ENCODE measurements at places on chromosomes 5 and 9.

DNA sequence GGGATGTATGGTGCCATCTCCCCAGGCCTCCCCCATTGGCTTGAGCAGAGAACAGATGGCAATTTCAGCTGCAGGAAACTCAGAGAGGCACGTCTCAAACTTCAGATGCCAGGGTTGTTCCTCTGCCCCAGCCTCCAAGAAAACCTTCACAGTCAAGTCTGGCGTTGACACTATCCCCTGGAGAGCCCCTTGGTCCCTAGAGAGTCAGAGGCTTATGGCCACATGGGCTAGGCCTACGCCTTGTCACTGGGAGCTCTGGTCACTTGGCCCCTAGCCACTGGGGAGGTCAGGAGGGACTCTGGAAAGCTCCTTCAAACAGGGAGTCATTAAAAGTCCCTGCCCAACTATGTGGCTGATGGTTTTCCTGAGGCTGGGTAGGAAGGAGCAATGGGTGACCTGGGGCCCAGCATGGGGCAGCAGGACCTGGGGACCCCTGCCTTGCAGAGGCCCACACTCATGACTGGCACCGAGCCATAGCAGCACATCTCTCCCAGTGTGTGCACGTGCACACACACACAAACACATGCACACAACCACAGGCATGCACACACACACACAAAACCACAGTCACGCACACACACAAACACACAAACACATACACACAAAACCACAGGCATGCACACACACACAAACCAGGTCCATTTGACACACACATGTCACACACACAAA lies 144.2 kb downstream of the GADD45G start:
- no peak for DNase-seq

GRCh38 chr5:170603578-170604565 lies 100.1 kb downstream of the KCNIP1 start:
- DNase-seq: no peak

GRCh38 chr5:130237721-130238120 lies 333.5 kb downstream of the CHSY3 start:
- no peak for DNase-seq

DNA sequence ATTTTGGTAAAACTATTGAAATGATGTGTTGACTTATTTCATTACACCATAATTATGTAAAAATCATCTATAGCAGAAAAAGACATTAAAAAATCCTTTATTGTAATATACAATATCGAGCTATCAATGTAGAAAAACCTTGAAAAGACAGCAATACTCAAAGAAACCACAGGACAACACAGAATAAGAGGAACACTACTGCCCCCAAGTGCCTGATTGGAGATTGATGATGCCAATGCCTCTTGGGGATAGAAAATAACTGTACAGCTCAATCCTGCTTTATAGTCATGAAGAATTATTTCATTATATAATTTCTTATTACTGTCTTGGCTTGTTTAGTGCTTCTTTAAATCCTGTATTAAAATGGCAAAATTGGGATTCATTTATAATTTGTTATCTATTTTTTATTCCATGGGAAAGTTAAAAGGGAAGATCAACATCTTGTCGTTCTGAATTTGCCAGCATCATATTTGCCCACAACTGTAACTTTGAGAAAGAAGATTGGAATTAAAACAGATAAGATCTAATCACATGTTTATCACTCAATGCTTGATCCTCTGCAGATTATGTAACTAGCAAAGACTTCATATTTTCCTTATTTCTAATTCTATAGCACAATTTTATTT lies 337.5 kb downstream of the CDH9 start:
- no peak for DNase-seq

DNA sequence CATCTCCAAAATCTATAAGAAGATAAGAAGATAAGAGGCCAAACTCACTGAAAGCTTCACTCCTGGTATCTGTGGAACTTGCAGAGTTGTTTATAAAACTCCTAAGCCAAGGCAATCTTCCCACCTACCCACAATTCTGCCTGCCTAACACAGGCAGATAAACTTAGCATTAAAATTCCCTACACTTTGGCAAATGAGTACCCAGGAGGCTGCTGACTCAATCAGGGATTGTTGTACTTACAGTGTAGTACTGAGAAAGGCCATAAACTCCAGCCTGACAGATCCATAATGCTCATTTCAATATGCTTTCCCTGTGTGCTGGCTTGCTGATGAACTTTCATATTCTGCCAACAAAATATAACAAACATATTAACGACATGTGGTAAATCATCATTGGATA lies 725.2 kb downstream of the BRINP1 start:
- DNase-seq: no peak

GRCh38 chr5:119943148-119943547 lies 313.8 kb downstream of the FAM170A start:
- no peak for DNase-seq

- DNase-seq: no peak
Measured at GRCh38 chr5:66830636-66831035, 234.4 kb downstream of the MAST4 start.

DNA sequence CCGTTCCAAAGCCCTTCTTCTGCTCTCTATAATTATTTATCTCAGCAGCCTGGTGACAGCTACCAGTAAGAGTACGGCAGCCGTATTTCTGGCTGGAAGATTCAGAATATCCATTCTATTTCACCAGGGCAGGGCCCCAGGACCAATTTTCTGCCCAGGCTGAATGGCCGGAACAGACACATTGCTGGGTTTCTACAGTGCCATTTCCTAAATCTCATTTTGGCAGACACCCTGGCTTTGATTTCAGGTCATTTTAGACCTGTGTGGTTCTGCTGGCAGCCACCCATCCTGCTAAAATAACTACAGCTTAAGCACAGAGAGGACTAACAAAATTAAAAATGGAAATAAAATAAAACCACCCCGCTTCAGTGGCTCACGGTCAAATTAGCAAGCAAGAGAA lies 95.0 kb downstream of the CRB2 start:
- no peak for DNase-seq

GRCh38 chr9:129667850-129668249 lies 2.4 kb downstream of the PRRX2 start:
- DNase-seq: no peak

DNA sequence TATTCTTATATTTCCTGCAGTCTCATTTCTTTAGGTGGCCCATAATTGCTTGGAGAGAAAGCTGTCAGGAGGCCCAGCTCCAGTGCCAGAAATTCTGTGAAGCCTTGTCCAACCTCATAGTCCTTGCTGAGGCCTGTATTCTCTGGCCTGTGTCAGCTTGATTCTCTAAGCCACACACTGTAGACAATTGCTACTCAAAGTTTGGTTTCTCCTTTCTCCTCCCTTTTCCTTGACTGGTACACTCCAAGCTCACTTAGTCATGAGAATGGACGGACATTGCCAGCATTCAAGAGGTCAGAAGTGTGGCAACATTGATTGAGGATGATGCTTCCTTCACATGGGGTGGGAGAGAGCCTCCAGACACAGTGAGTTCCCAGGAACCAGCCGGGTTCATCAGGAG lies 71.3 kb upstream of the CXCL14 start:
- DNase-seq: no peak

- peak; percentile 13 for DNase-seq
Measured at GRCh38 chr5:133423618-133424282, 188.6 kb downstream of the FSTL4 start.

- no peak for DNase-seq
Measured at GRCh38 chr9:10008101-10008799, 604.6 kb downstream of the PTPRD start.

All from T-helper 22 cell (primary cell).